ENCODE measurements at places on chromosomes 1 and 21. TPM values are rescaled to one million over a fixed set of nuclear protein-coding genes. Genes with fewer than 3 reads are reported as not detected.
A peak's percentile ranks its signal among the peaks of the same experiment; 100 is the strongest.

Gene PTBP2
- total RNA-seq, result 8.0 TPM

Gene RNU1-4
- under 0.01 TPM for total RNA-seq

Gene FAM78B
- total RNA-seq, result not detected

Gene NCAM2
- total RNA-seq, result not detected

DNA sequence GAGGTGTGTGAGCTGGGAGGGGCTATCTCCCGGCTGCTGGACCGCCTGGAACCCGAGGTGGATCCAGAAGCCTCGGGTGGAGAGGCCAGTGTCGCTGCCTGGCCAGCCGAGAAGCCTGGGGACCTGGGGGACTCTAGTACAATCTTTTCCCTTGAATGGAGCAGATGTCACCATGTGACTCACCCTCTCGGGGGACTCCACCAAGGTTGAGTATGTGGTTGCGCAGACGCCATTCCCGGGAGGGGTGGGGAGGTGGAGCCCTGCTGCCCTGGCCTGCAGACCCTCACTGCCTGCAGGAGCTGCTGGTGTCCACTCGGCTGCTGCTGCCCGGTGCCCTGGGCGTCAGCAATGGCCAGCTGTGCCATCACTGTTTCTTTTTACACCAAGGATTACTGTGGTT, 40.3 kb downstream of the TP73 start:
- no peak for DNase-seq

GRCh38 chr1:116008656-116009390, 32.5 kb downstream of the SLC22A15 start:
- DNase-seq, result no peak

DNA sequence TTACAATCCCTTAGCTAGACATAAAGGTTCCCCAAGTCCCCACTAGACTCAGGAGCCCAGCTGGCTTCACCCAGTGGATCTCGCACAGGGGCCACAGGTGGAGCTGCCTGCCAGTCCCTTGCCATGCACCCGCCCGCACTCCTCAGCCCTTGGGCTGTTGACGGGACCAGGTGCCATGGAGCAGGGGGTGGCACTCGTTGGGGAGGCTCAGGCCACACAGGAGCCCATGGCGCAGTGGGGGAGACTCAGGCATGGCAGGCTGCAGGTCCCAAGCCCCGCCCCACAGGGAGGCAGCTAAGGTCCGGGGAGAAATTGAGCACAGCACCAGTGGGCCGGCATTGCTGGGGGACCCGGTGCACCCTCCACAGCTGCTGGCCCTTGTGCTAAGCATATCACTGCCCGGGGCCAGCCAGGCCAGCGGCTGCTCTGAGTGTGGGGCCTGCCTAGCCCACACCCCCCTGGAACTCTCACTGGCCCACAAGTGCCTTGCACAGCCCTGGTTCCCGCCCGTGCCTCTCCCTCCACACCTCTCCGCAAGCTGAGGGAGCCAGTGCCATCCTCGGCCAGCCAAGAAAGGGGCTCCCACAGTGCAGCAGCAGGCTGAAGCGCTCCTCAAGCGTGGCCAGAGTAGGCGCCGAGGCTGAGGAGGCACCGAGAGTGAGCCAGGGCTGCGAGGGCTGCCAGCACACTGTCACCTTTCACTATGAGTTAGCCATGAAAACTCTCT, 117.8 kb downstream of the LIPI start:
- no peak for DNase-seq

GRCh38 chr1:26049531-26050247, 3.8 kb upstream of the SLC30A2 start:
- DNase-seq, result peak; percentile 13

DNA sequence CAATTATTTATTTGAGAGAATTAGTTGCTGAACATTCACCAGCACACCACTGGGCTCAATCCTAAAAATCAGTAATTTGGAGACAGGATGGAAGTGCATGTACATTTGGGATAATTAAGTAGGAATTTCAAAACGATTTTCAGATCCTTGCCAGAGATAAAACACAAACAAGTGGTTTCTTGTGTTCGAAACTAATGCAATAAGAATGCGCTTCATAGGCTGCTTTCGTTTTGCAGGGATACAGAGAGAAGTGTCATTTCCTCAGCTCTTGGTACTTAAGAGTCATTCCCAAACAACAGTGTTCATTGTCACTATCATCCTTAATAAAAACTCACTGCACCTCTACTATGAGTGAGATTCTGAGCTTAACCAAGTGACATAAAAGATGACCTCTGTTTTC, 20.6 kb upstream of the USP24 start:
- no peak for DNase-seq

DNA sequence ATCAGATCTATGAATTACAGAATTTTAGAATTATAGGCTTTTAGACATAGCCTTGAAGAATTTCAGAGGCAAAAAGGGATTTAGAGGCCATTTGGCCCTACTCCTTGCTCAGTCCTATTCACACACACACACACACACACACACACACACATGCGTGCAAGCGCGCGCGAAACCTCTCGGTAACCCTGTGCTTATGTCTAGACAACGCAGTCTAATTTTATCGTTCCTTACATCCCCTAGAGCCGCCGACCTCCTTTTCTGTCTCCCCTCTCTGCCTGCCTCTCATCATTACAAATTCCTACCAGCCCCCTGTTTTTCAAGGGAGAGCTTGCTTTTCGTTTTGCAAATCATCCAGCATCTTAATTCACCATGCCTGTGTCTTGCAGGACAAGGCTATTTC, 252.1 kb downstream of the FOXD2 start:
- DNase-seq, result no peak

- no peak for DNase-seq
Observed at GRCh38 chr1:61539720-61540462, 185.1 kb downstream of the TM2D1 start.

GRCh38 chr1:11352058-11352715, 79.2 kb downstream of the UBIAD1 start:
- no peak for DNase-seq

DNA sequence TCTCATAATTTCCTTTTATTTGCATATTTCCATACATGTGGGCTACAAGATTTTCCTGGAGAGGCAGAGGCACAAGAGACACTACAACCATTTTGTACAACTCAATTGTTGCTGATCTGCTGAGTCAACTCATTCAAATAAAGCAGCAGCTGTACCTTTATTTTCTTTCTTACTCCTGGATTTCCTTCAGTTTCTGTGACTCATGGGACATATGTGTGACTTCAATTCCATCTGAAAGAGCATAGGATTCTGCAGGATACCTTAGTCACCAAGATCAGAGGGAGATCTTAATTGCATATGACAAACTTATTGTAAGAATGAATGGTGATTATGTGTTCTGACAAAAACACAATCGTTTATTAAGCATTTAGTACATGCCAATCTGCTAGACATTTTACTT, 2219.4 kb downstream of the NCAM2 start:
- DNase-seq, result no peak

DNA sequence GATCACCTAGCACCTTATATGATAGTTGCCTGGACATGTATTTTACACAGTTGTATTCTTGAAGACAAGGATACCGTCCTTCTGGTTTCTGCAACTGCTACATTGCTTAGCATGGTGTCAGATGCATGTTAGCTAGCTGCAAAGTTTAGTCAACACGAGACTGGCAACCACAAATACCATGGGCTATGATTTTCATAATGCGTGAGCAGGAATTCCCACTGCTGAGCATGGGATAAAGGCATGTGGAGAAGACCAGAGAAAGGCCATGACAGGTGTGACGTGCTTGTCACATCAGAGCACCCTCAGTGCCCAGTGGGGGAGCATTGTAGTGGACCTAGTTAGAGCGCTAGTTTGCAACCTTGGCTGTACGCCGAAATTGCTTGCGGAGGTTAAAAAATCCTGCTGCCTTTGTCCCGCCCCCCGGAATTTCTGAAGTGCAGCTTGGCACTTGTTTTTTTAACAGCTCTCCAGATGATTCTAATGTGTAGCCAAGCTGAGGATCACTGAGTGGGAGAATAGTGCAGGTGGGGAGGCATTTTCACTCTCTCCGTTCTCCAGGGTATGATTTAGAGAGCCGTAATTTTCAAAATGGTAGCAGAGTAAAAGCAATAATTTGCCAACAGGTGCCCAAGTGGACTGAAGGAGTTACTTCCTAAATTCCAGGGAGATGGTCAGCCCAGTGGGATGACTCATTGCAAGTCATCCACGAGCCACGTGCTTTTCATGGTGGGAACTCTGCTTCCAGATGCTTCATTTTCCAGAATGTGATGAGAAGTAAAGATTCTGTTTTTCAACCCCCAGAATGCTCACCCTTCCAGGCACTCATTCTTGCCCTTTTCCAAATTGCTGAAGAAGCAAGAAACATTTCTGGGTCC, 81.0 kb downstream of the CNIH3 start:
- no peak for DNase-seq

- DNase-seq, result no peak
Observed at GRCh38 chr1:166626711-166627110, 212.6 kb upstream of the POGK start.

- no peak for DNase-seq
Observed at GRCh38 chr1:54813485-54814125, 12.5 kb upstream of the TTC22 start.

DNA sequence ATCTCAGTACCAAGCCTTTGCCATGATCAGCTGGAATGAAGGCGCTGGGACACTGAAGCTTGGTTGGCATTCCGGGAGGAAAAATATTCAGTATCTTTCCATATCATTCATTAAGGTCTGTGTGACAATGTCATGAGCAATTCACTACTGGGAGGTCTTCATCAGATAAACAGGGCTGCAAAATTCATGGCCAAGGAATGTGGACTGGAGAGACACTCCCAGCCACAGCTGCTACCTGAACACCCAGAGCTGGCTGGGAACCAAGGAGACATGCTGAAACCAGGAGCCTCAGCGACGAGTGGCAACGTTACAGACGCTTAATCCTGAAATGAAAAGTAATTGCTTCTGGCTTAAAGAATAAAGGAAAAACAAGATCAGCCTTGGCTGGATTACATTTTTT, 30.6 kb upstream of the DDAH1 start:
- DNase-seq, result peak; percentile 60

DNA sequence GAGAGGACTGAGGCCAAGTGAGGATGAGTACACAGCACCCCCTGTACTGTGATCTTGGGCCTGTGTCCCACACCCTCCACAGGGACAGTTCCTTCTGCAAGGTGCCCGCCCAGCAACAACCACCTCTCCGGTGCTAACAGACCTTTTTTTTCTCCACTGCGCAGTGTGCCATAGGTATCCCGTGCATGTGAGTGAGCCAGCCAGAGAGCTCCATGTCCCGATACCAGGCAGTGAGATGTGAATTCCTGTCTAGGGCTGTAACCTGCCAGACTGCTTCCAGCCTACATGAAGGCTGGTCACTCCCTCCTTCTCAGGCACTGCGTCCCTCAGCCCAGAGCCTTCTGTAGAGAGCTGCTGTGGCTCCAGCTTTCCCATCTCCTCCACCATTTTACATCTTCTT, 56.9 kb downstream of the PCBP3 start:
- DNase-seq, result no peak

DNA sequence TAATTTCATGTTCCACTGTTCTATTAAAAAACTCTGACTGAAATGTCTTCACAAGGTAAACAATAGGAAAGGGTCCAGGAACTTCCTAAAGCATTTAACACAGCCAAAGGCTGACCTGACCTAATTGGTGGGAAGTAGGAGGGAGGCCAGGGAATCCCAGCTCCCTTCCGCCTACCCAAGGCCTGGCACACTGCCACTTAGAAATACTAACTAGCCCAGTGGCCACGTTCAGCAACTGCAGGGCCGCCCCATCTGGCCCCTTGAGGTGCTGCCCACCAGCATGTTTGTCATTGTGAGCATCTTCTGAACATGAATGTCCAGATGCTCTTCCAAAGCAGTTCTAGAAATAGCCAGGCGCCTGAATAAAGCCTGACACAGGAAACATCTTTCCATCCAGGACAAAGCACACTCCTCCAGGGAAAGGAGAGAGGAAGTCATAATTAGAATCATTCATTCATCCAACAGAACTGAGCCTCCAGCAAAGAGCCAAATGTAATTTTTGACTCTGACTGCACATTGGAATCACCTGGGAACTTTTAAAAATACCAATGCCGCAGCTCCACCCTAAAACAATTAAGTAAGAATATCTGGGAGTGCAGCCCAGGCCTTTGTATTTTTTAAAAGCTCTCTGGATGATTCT, 44.6 kb upstream of the BCL9 start:
- DNase-seq, result peak; percentile 32
